ENCODE measurements at places on chromosomes 3 and 15.

GRCh38 chr15:50140983-50141382 is 21.9 kb upstream of the ATP8B4 start:
- no peak for DNase-seq

DNA sequence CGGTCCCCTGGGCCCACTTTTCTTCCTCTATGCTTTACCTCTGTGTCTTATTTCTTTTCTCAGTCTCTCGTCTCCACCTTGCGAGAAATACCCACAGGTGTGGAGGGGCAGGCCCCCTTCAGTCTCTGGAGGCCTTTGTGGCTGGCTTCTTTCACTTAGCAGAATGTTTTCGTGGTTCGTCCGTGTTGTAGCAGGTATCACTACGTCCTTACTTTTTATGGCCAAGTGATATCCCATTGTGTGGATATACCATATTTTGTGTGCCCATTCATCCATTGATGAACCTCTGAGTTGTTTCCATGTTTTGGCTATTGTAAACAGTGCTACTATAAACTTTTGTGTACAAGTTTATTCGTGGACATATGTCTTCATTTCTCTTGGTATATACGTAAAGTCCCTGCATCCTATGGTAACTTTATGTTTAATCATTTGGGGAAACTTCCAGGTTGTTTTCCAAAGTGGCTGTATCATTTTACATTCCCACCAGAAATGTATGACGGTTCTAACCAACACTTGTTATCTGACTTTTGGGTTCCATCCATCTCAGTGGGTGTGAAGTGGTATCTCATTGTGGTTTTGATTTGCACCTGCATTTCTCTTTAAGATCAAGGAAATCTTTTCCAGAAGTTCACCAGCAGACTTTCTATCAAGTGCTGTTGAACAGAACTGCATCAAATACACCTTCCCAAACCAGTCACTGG is 5.6 kb downstream of the PIGZ start:
- no peak for DNase-seq

- DNase-seq, result peak; percentile 54
Measured at GRCh38 chr15:64333986-64334929, 21.7 kb downstream of the CSNK1G1 start.

- no peak for DNase-seq
Measured at GRCh38 chr3:153070511-153070868, 91.5 kb upstream of the RAP2B start.

GRCh38 chr3:193947596-193947995 is 188.4 kb upstream of the HES1 start:
- no peak for DNase-seq

- no peak for DNase-seq
Measured at GRCh38 chr3:175075269-175075668, 216.1 kb downstream of the NAALADL2 start.

DNA sequence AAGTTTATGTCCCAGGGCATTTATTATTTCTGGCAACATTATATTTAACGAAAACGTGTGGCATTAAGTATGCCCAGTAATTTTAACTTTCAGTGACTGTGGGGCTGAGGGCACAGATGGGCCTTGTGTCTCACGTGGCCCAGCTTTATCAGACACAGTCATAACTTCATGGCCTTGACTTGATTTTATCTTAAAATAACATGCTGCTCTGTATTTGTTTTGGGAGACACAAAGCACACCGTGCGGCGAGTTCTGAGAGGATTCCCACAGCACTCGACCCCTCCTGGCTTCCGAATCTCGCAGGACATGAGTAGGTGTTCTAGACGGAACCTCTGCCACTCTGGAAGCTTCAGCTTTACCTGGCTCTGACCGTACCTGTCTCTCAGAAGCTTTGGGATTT is 180.8 kb downstream of the ADAMTS17 start:
- DNase-seq, result no peak

- no peak for DNase-seq
Measured at GRCh38 chr3:134029734-134030378, at the start of gene SLCO2A1. Gene SLCO2A1, minus strand, starts transcription at chr3:134029925. Its CDS starts 123 bp downstream, at chr3:134029802.

DNA sequence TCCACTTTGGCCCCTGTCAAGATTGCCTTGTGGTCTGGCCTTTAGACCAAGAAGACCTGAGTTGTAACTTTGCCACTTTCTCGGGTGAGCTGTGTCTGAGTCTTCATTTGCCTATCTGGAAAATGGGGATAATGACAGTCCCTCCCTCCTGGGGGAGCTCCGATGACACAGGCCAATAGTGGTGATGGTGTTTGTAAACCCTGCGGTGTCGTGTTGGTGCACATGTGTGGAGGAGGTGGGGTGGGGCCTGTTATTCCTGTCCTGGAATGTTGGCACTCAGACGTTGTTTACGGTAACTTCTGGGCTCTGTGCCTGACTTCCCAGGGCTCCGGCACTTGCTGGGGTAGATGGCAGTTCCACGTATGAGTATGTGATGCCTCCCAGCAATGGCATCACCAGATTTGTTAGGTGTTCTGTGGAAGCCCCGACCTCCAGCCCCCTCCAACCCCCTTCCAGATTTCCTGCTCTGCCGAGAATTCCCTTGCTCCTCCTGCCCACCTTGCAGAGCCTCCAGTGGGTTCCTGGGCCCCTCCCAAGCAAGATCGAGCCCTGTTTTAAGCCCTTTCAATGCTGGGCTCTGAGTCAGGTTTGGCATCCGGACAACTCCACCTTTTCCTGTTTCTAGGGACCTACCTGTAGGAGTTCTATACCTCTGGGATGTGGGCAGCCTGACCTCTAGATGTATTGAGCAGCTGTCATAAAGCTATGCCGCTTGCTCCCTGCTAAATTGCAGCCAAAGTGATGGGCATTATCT is 31.4 kb downstream of the HRH1 start:
- DNase-seq, result no peak

GRCh38 chr15:39286706-39287105 is 294.2 kb upstream of the THBS1 start:
- no peak for DNase-seq

- no peak for DNase-seq
Measured at GRCh38 chr3:100329800-100330489, 4.6 kb upstream of the NIT2 start.

DNA sequence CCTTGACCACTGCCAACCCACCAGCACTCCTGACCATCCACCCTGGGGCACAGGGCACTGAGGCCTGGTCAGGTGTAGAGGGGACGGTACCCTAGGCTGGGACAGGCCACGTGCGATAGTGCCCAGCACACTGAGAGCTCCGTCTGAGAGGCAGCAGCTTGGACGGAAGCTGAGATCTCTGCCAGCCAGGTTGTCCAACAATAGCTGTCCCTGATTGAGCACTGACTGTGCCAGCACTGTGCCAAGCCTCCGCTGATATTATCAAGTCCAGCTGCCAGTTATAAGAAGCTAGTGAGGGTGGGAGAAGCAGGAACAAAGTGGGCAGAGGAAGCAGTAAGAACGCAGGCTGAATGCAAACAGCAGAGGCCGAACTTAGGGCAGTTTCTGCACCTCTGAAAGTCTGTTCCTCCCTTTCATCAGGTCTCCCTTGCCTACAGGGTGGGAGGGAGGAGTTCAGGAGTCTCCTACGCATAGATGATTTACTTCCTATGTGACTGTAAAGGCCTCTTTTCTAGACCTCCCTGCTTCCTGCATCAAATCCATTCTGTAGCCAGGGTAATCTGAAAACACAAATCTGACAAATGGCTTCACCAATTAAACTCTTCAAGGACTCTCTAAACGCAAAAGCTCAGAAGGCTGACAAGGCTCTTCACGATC is 29.7 kb downstream of the MRPS11 start:
- DNase-seq, result no peak

GRCh38 chr15:48647962-48648361 is 2.5 kb upstream of the FBN1 start:
- DNase-seq, result no peak

- no peak for DNase-seq
Measured at GRCh38 chr15:32936283-32936918, 218.6 kb downstream of the GREM1 start.

GRCh38 chr15:58378241-58379085 is 53.3 kb upstream of the LIPC start:
- DNase-seq, result no peak

DNA sequence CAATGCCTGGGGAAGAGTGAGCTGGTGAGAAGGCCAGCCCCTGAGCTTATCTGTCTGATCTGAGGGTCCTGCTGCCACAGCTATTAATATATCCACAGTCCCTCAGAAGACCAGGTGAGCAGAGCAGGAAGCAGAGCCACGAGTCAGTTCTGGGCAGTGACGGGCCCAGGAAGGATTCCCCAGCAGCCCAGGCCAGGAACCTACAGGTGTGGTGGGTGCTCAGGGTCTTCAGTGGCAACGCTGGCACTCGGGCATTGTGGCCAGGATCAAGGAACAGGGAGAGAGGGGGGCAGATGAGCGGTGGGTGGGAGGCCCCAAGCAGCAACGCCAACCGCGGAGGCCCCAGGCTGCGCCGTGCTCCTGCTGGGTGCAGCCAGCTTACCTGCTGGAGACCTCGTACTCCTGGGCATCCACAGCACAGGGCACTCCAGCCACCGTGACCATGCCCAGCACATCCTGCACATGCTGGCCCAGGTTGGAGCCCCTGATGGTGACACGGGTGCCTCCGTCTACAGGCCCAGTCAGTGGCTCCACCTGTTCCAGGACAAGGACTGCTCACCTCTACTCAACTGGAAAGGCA is 12.3 kb downstream of the PLXNB1 start:
- no peak for DNase-seq

DNA sequence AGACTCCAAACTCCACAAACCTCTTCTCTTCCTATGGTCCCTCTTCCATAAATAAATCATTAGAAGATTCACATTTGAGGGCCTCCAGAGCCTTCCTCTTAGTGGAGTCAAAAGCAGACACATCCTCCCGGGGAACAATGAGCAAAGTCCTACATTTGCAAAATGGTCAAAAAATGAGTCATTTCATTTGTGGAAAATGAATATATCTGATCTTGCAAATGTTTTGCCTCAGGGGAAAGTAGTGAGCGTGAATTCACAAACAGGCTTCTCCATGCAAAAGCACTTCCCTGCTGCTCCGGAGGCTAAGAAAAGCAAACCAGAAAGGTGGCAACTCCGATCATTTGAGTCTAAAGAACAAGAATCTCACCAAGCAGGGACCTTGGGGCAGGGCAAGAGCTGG is 86.7 kb upstream of the IQSEC1 start:
- no peak for DNase-seq

GRCh38 chr3:132236701-132237651 is 80.2 kb upstream of the ACP3 start:
- no peak for DNase-seq

GRCh38 chr15:89115547-89115946 is 27.3 kb downstream of the ABHD2 start:
- DNase-seq, result no peak

- DNase-seq, result no peak
Measured at GRCh38 chr15:40273428-40273827, 9.4 kb downstream of the ANKRD63 start.

DNA sequence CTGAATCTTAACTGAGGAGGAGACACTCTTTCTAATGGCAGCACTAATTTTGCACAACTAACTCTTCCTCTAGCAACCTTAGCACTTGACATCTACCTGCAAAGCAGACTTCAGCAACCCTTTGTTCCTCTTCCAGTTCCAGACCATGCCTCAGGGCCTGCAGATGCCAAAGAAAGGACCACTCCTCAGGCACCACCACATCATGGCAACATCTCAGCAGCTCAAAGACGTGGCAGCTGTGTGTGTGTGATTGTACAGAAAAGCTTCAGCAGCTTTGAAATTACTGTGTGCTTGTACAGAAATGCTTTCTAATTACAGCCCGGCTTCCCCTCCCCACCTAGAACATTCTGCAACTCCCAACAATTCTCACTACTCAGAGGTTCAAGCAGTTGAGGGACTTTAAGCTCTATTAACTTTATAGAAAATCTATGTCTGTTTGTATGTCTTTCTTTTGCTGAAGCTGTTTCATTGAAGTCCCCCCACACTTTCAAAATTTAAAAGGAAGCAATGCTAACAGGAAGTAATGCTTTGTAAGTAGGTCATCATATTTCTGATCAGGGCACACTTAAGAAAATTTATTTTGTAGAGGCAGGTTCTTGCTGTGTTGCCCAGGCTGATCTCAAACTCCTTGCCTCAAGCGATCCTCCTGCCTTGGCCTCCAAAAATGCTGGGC is 115.2 kb downstream of the CD47 start:
- no peak for DNase-seq

DNA sequence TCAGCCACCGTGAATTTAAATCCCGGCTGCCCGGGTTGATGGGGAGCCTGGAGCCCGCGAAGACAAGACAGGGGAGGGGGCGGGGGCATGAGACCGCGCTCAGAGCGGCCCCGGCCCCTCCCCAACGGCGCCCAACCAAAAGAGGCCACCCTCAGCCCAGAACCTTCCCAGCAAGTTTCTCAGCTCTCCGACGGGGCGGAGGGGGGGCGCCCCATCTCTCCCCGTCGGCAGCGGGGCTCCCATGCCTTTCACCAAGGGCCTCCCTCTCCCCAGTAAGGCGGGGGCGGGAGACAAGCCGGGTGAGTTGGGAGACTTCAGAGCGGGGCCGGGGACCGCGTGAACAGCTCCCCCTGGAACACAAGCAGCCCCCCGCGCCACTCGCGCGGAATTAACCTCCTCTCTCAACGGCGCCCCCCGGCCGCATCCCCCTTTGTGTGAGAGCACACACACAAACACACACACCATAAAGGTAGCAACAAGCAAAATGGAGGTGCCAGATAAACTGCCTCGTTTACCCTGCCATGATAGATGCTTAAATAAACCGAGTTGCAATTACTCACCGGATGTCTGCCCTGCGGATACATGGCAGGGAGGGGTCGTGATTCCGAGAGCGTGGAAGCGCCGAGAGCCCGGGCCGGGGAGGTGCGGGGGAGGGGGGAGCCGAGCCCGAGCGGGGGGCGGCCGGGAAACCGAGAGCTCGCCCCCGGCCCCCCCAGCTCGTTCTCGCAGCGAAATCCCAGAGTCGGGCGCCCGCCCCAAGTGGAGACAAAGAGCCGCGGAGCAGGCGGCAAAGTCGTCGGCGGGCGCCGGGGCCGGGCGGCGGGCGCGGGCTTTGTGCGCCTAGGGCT is 1.3 kb downstream of the TLE3 start:
- peak; percentile 41 for DNase-seq

- no peak for DNase-seq
Measured at GRCh38 chr15:47691882-47692281, 25.4 kb upstream of the SEMA6D start.

GRCh38 chr3:127216415-127217261 is 23.7 kb downstream of the PRR23E start:
- no peak for DNase-seq

DNA sequence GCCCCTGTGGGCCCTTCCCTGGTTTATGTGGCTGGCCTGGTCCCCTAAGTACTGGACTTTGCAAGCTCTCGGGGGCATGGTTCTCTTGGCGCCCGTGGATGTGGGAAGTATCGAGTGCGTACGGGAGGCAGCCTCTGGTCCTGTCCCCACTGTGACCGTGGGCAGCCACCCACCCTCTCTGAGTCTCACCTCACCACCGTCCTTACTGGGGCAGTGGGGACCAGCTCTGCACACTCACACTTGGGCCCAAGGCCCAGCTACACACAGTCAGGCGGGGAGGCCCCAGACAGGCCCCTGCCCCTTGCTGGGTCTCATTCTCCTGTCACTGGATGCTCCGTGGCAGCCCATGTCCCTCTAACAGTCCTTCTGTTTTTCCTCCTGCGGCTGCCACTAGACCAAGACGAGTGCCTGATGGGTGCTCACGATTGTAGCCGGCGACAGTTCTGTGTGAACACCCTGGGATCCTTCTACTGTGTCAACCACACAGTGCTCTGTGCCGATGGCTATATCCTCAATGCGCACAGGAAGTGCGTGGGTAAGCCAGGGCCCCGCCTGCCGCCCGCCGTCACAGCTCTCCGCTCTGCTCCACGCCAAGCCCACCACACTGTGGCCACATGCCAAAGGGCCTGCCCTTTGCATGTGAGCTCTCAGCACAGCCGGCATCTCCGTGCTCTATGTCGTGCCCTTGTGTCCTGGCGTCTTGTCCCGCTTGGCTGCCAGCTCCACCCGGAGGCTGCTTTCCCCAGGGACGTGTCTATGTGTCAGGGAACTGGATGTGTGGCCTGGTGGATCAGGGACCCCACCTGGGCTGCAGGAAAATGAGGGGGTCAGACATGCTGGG is 72.7 kb downstream of the FBLN2 start:
- peak; percentile 33 for DNase-seq
